Uterine smooth muscle cell (primary cell): ENCODE measurements at places on chromosomes 1 and 21. TPM values are rescaled to one million over a fixed set of nuclear protein-coding genes. Genes with fewer than 3 reads are reported as not detected.

TMEM53 gene
- 9.1 and 9.3 TPM in 2 replicates for total RNA-seq

LCE2B gene
- total RNA-seq: not detected in 2 replicates

NPPB gene
- total RNA-seq: not detected in 2 replicates

SORT1 gene
- total RNA-seq: 5.8 and 12.6 TPM in 2 replicates

SDC3 gene
- total RNA-seq: 7.7 and 10.5 TPM in 2 replicates

FCMR gene
- total RNA-seq: 0.11 and 0.37 TPM in 2 replicates

ADCY10 gene
- under 0.01 TPM in 2 replicates for total RNA-seq

NTRK1 gene
- not detected in 2 replicates for total RNA-seq

EFNA1 gene
- total RNA-seq: 0.22 and 0.75 TPM in 2 replicates

ESRRG gene
- total RNA-seq: 0.12 and 0.22 TPM in 2 replicates

HSD3B2 gene
- total RNA-seq: not detected in 2 replicates

BGLAP gene
- total RNA-seq: 0.11 TPM in 1 of 2 replicates, not detected in the other

MPL gene
- not detected in 2 replicates for total RNA-seq

CFHR1 gene
- total RNA-seq: 0.11 and 0.25 TPM in 2 replicates

C1QA gene
- total RNA-seq: not detected in 2 replicates

HIVEP3 gene
- 0.75 and 1.8 TPM in 2 replicates for total RNA-seq

ILDR2 gene
- total RNA-seq: 0.11 TPM in 1 of 2 replicates, not detected in the other

TFF1 gene
- total RNA-seq: not detected in 2 replicates

IGSF3 gene
- 0.37 and 0.66 TPM in 2 replicates for total RNA-seq

CFHR4 gene
- not detected in 2 replicates for total RNA-seq

USP33 gene
- total RNA-seq: 92.5 and 93.6 TPM in 2 replicates

LRRC53 gene
- total RNA-seq: not detected in 2 replicates

SEMA4A gene
- 0.66 and 1.2 TPM in 2 replicates for total RNA-seq

LCE1A gene
- not detected in 2 replicates for total RNA-seq

MYCL gene
- total RNA-seq: 0.22 and 0.37 TPM in 2 replicates

ARL8A gene
- total RNA-seq: 20.1 and 27.7 TPM in 2 replicates
